Psoas muscle (tissue), 8 donors: ENCODE measurements at places on chromosomes 4 and X.

GRCh38 chr4:120683897-120684540, 238.5 kb downstream of the PRDM5 start:
- DNase-seq: no peak

- DNase-seq: no peak
Measured at GRCh38 chr4:37268319-37268718, 23.8 kb downstream of the NWD2 start.

GRCh38 chrX:122583551-122583950, 600.5 kb upstream of the GRIA3 start:
- DNase-seq: no peak

DNA sequence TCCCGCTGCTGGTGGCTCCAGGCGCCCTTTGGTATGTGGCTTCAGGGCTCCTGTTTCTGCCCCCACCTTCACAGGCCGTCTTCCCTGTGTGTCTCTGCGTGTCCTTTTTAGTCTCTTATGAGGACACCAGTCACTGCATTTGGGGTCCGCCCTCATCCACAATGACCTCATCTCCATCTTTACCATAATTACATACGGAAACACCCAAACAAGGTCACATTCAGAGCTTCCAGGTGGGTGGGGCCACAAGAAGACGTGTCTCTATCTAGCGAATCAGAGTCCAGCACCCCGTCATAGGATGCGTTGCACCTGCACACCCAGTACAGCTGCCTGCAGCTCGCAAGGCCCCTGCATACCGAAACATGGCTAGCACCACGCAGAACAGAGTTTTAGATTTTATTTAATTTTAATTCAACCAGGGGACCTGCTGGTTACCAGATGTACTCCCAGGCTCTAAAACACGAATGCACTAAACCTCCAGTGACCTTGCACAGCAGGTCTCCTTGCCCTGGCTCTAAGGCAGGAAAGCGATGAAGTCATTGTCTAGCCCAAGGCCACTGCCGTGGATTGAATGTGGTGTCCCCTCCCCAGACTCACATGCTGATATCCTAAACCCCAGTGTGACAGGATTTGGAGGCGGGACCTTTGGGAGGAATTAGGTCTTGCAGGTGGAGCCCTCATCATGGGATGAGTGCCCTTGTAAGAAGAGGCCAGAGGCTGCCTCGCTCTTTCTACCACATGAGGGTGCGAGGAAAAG, 30.3 kb downstream of the ABLIM2 start:
- DNase-seq: peak; percentile 64

DNA sequence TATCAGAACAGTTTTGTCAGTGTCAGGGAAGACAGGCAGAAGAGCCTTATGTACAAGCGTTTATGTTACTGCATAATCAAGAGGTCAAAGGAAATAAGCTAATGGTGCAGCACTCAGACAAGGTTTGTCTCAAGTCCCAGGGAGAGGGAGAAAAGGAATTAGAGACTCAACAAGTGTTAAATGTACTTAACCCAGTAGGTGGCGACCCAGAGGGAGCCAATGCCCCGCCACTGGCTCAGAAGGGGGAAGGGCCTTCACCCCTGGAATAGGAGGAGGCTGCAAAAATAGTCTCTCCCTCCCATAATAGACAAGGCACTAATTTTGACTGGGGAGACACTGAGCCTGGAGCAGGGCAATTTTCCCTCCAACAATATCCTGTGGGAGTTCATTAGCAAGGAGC, 14.1 kb upstream of the PAPSS1 start:
- DNase-seq: no peak

- DNase-seq: no peak
Measured at GRCh38 chrX:40474645-40475044, 106.1 kb upstream of the ATP6AP2 start.

DNA sequence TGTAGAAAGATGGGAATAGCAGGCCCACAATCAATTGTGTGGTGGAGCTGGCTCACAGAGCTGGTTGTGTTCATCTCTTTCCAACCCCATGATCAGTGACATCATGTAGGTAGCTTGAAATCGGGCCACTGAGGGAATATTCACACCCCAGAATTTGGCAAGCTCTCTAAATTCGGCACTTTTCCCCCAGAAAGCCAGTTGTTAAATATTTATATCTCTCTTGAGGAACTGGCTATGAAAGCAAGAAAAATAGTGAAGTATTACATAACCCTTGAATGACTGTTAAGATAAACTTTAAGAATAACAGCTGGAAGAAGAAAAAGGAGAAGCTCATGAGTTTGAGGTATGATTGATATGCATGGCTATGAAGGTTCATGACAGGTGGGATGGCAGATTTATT, 38.9 kb downstream of the GPRIN3 start:
- DNase-seq: no peak

DNA sequence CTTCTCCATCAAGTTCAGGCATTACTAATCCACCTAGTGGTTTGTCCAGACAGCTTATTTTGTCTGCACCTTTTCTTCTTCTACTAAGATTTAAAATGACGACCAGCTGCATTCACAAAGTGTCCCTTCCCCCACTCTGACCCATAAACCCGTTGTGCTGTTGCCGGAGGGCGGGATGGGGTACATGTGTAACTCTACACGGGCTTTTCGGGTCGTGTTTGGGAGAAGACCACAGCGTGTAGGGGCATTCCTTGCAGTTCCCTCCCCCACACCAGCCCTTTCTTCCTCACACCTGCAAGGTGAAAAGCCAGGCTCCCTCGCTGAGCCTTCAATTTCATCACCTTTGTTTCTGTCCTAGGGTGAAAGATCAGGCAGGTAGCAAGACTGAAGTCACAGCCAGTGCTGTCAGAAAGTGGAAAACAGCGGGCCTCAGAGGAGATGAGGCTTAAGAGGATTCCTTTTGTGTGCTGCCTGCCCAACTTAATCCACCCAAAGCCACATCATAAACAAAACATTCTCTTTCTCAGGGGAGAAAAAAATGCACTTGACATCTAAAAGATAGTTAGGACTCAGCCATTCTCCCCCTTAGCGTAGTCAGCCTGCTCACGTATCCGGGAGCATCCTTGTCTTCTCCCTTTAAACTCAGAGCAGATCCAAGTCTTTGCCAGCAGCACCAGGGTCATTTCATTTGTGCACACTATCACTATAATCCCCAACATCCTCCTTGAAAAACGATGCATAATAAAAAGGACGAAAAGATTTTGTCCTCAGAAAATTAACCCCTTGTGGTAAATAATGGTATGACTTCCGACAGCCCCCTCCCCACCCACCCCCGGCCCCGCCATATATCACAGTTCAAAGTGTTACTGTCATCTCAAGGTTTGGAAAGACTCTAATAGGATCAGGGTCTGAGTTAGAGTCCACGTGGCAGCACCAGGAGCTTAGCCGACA, 599.0 kb downstream of the RAB28 start:
- DNase-seq: no peak

DNA sequence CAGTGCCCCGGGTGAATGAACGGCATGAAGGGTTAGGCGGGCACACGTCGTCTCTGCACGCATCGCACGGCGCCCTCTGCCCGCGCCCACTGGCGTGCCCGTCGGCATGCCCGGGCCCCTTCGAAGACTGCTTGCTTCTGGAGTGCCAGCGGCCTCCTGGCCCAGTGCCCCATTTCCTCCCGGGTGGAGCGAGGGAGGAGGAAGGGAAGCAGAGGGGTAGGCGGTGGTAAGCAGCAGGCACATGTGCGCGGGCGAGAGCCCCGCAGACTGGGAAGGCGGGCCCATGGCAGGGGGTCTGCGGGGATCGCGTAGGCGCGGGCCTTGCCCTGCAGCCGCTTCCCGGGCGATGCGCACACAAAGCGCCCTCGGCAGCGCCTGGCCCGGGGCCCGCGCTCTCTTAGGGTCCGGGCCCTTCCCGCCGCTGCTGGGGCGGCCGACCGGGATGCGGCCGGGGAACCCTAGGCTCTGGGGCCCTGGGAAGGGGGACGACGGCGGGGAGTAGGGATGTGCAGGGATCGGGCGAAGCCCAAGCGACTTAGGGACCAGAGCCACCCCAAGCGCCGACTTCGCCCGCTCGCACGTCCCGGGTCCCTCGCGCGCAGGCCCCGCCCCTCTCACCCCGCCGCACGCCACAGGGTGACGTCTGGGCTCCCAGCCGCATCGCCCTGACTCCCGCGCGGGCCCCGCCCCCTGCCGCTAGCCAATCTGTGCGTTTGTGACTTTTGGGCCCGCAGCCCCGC, 866 bp upstream of the EMD start:
- peak; percentile 76 for DNase-seq

DNA sequence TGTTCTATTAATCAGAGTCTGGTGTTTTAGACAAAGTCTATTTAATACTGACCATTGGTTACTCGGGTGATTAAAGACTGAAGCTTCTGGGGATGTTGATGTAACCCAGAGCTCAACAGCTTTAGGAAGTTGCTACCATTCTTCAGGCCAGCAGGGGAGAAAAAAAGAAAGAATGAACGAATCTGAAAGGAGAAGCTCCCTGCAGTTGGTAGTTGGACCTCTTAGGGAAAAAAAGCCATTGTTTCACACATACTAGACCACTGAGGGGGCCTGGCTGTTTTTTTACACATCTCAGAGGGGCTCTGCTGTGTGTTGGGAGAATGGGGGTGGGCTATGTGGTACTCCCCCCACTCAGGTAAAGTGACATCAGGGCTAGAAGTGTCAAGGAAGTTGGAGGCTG, 378.9 kb downstream of the KCNIP4 start:
- no peak for DNase-seq

GRCh38 chrX:47061238-47061919, 16.9 kb upstream of the RGN start:
- DNase-seq: no peak

DNA sequence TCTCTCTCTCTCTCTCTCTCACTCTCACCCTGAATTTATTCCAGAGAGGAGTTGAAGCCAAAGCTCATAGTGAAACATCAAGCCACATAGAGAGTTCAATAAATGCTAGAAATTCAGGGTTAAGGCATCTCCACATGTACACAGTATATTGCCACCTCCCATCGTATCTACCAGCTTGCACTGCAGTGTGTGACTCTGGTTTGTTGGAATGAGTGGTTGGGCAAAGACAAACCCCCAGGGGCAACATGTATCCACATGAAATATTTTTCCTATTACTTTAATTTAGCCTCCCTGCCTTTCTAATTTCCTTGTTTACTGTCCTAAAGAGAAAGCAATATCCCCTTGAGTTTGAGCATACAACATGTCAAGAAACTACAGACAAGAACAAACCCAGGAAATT, 247.3 kb downstream of the SPATA18 start:
- no peak for DNase-seq

DNA sequence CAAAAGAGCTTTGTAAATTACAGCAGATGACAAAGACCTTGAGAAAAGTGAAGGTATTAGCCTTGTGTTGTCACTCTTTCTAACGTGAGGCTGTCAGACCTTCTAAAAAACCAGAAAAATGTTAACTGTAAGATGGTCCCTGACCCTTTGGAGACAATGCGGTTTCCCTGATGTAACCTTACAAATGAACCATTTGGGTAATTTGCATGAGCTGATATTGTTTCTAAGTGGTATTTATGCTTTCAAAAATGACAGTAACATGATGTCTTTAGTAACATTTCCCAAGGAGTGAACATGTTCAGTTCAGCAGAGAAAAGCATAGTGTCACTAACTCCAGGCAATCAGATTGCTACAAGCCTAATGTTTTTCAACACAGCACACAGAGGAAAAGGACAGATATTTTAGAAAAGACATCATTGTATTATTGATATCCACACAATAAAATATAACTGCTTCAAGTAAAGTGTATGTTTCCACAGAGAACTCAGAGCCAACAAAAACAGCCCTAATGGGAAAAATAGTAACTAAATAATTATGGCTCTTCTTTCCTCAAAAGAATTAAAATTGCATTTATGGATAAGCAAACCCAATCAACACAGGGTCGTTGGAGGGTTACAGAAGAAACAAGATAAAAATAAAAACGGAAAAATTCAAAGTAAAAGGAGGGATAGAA, 434.4 kb downstream of the KCNIP4 start:
- DNase-seq: no peak

- DNase-seq: no peak
Measured at GRCh38 chr4:123921339-123921738, 524.7 kb downstream of the SPRY1 start.
